ENCODE measurements at places on chromosomes 3 and 15. TPM values are rescaled to one million over a fixed set of nuclear protein-coding genes. Genes with fewer than 3 reads are reported as not detected.

Gene DAPK2
- total RNA-seq: 2.6 TPM

Gene B3GNT5
- 19.6 TPM for total RNA-seq

Gene CFAP91
- total RNA-seq: 0.32 TPM

Gene CCR9
- 1.8 TPM for total RNA-seq

Gene GABRG3
- not detected for total RNA-seq

Gene PLA2G4E
- not detected for total RNA-seq

Gene RAD51
- total RNA-seq: 63.8 TPM

Gene LPP
- total RNA-seq: 16.5 TPM

Gene AHSG
- not detected for total RNA-seq

Gene CPN2
- total RNA-seq: not detected

Gene FAM81A
- total RNA-seq: 2.2 TPM

Gene UTS2B
- total RNA-seq: not detected

Gene CAMKV
- 0.96 TPM for total RNA-seq

Gene XCR1
- total RNA-seq: not detected

Gene GP5
- total RNA-seq: 0.31 TPM

Gene UROC1
- not detected for total RNA-seq

Gene UPK1B
- not detected for total RNA-seq
